ENCODE measurements at places on chromosomes 4 and X. TPM values are rescaled to one million over a fixed set of nuclear protein-coding genes. Genes with fewer than 3 reads are reported as not detected.

AMTN gene
- total RNA-seq, result not detected

INTS12 gene
- 13.0 TPM for total RNA-seq

CT45A3 gene
- total RNA-seq, result not detected

GPR119 gene
- total RNA-seq, result not detected

IL2RG gene
- not detected for total RNA-seq

ARR3 gene
- not detected for total RNA-seq

TCEAL6 gene
- total RNA-seq, result not detected

AKAP4 gene
- total RNA-seq, result not detected

CSN1S1 gene
- total RNA-seq, result not detected

EMCN gene
- total RNA-seq, result not detected

HNRNPDL gene
- 143 TPM for total RNA-seq

SLC25A5 gene
- total RNA-seq, result 193 TPM

GPR82 gene
- total RNA-seq, result not detected

NR0B1 gene
- total RNA-seq, result not detected

RHOH gene
- total RNA-seq, result 1.2 TPM

CT45A5 gene
- not detected for total RNA-seq

FRYL gene
- total RNA-seq, result 60.3 TPM

Measured in placental epithelial cell (primary cell).